Stimulated activated CD8-positive, alpha-beta memory T cell treated with anti-CD3 and anti-CD28 coated beads, Interleukin-12 subunit alpha, Interleukin-12 subunit beta, amount 100 ng/mL, for 4 hours (primary cell): ENCODE measurements at places on chromosomes 1 and 21.

GRCh38 chr1:5834477-5835178, 157.6 kb downstream of the NPHP4 start:
- no peak for DNase-seq

GRCh38 chr1:233446935-233447334, 119.4 kb downstream of the MAP3K21 start:
- no peak for DNase-seq

DNA sequence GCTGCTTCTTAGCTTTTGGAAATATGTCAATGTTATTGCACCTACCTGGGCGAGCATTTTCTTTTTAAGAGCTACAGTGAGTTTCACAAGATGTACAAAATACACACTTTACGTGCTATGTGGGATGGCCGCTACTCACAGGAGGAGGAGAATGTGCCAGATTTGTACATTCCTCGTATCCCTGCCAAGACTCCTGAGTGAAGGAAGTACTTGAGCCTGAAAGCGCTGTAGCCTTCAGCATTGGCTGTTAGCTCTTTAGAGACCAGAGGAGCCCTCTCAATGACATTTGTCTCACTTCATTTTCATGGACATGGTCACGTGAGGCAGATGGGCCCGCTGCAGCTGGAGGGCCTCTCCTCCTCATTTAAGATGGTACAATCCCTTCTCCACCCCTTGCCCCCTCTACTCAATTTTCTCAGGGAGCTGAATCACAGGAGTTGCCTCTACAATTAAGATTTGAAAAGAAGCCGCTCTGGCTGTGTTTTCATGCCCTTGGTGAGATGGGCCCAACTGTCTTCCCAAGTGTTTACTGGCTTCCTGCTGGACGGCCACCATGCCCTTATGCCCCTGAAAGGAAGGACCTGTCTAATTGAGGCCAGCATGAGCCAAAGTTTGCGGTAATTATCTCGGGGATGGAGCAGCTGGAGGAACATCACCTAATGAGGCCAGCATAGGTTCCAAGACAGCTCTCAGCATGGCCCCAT, 442.6 kb downstream of the PRDM2 start:
- DNase-seq = no peak

DNA sequence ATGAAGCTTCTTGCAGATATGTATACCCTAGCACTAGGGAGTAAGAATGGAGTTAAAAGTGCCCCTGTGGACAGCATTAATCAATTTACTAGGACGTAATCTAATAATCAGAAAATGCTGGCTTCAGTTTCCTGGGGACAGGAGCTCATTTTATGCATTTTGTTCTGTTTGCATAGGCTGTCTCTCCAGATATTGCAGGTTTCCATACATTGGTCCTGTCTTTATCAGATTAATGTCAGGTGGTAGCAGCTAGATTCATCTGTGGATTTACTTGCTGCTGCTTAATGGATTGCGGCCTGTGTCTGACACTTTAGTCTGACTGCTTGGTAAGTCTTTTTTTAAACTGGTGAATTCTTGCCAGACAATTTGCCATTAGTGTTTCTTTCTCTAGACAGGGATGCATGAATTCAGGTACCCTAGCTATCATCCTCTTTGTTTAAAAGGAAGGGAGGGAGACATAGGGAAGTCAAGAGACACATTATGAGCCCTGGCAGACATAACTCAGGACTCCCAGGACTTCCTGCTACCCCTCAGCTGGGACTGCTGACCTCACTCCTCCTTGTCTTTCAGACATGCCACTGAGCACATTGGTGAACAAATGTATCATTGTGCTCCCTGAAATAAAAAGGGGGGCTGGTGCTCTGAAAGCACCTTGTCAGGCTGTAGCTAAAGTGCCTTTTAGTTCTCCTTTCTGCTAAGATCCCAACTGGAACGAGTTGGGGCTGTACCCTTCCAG, 47.7 kb downstream of the NOS1AP start:
- DNase-seq = no peak

GRCh38 chr1:228809621-228810394, 74.5 kb downstream of the RHOU start:
- no peak for DNase-seq

DNA sequence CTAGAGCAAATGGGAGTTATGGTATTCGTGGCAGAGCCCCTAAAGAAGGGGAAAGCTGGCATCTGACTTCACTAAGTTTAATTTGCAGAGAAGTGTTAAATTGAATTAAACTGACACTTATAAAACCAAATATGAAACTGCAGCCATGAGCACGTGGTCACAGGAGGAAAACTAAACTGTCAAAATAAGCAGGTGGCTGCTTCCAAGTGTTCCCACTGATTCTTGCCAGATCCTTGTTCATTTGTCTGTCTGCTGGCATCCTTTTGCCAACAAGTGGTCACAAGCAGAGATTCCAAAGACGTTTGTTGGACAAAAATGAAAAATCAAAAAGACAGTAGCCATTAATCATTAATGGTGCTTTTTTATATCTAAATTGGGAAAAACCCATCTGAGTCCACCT, 6.5 kb upstream of the CELA2B start:
- DNase-seq = no peak

DNA sequence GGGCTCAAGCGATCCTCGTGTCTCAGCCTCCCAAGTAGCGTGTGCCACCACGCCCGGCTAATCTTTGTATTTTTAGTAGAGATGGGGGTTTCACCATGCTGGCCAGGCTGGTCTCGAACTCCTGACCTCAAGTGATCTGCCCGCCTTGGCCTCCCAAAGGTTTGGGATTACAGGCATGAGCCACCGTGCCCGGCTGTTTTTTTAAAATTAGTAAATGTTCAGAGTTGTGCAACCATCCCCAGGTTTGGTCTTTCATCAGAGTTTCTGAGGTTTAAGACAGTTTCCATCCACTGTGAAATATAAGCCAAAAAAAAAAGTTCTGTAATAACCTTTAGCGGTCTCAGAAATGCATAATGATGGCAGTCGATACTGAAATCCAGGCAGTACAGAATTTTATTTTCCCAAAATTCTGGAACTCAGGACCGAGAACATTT, 550 bp upstream of the SYT11 start:
- no peak for DNase-seq

- DNase-seq = no peak
Measured at GRCh38 chr1:38696371-38696770, 163.2 kb downstream of the RRAGC start.

- DNase-seq = no peak
Measured at GRCh38 chr1:30705698-30706097, 17.7 kb downstream of the MATN1 start.

GRCh38 chr1:112583366-112583765, 35.6 kb downstream of the ST7L start:
- no peak for DNase-seq

- no peak for DNase-seq
Measured at GRCh38 chr1:180571832-180572636, 13.3 kb downstream of the OVAAL start.

DNA sequence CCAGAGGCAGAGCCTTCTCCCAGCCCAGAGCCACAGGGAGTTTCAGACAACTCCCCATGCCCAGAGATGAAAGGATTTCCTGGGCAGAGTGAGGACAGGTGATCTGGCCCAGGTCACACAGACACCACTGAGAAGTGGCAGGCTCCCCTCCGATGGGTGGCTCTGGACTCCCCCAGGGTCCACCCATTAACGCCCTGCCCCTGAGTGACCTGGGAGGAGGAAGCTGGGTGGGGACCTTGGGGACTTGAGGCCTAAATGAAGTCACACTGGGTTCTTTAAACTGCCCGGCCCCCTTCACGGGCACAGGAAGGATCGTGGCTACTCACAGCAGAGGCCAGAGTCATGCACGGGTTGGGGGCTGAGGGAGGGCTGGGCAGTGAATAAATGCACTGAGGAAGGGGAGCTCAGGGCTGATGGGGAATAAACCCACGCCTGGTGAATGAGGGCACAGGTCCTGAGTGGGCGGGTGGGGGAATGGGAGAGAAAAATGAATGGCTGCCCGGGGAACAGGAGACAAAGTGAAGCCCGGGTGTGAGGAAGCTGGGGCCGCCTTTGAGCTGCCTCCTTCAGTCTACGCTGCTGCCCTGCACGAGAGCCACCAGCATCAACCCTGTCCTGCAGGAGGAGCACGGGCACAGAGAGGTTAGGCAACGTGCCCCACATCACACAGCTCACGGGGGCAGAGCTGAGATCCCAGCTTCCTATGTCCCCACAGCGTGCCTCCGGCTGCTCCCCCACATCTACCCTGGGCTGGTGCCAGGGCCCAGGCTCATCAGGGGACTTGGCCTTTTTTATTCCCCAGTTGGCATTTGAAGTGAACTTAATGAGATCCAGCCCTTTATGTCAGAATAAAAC, 404.3 kb downstream of the MATN1 start:
- DNase-seq = no peak
